ENCODE measurements at places on chromosomes 2 and 18.

- no peak for DNase-seq
Observed at GRCh38 chr2:188569431-188570165, 277.9 kb downstream of the GULP1 start.

GRCh38 chr2:173451941-173452340, 97.3 kb downstream of the CDCA7 start:
- no peak for DNase-seq

DNA sequence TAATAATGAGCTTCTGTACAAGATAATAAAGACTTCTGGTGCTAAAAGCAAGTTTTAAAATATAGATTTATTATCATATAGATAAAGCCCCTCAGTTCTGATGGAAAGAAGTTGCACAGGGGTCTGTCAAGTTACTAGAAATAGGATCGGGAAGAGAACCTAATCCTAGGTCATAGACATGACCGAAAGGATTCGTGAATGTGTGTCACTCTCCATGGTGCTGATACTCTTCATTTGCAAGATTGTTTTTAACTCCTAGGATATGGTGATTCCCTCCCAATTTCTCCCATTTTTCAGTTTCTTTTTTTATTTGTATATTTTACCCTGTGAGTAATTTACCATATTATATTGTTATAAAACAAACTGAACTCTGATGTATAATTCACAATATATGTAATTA, 58.9 kb upstream of the CTNNA2 start:
- DNase-seq: no peak

GRCh38 chr2:49569176-49569575, 414.9 kb upstream of the FSHR start:
- no peak for DNase-seq

- no peak for DNase-seq
Observed at GRCh38 chr2:47218066-47218581, 63.0 kb upstream of the STPG4 start.

- no peak for DNase-seq
Observed at GRCh38 chr2:32591669-32592463, 36.0 kb upstream of the TTC27 start.

DNA sequence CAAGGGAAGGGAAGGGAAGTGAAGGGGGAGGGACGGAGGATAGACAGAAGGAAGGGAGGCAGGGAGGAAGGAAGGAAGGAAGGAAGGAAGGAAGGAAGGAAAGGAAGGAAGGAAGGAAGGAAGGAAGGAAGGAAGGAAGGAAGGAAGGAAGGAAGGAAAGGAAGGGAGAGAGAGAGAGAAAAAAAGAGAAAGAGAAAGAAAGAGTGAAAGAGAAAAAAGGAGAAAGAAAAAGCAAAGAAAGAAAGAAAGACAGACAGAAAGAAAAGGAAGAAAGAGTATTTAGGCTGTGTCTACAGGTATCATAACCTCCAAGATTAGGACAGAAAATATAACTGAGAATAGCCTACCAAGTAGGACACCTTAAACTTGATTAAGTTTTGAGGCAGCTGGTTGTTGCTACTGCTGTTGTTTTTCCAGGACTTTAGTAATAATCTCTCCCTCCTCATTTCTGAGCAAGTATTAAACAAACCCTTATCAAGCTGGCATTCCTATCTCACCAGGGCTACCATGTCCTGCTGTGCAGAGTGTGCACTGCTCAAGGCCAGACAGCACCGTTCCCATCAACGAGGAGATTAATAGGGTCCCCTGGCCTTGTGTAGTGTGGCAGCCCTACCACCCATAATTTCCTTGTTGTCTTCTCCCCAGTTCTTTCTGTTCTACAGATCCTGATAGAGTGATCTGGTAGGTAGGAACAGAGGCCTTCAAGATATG, 90.5 kb upstream of the FHL2 start:
- no peak for DNase-seq

DNA sequence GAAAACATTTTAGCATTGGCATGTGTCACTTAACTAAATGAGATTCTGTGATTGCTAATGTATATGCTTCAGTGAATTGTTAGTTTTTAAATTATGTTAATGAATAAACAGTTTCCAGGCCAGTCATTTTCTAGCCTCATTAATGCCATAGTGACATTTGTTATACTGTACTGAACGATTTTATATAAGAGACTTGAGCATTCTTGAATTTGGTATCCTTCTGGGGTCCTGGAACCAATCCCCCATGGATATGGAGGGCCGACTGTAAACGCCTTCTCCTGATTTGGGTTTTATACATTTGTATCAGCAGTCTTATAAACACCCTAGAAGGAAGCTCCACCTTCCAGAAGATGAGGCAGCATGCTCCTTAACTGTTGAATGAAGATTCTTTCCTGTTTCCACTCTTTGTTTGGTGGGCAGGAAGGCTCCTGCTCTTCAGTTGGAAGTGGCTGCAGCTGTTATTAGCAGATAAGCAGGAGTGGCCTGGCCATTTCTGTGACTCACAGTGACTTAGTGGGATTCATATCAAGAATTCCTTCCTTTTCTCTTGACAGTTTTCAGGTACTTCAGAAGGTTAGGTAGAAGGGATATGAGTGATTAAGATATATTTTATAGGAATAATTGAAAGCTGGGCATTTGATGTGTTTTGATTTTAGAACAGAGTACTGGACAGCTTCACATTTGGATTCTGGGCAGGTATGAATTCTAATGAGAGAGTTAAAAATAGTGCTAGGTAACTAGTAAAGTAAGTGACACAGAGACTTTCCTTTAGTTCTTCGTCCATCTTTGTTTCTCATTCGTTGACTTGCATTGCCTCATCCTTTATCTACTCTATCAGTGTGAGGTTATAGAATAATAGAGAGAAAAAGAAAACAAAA, 124.9 kb downstream of the PLCL1 start:
- DNase-seq: no peak

GRCh38 chr2:172996387-172996961, 79.2 kb upstream of the MAP3K20 start:
- no peak for DNase-seq

GRCh38 chr2:132923787-132924186, 253.8 kb upstream of the LYPD1 start:
- DNase-seq: no peak

DNA sequence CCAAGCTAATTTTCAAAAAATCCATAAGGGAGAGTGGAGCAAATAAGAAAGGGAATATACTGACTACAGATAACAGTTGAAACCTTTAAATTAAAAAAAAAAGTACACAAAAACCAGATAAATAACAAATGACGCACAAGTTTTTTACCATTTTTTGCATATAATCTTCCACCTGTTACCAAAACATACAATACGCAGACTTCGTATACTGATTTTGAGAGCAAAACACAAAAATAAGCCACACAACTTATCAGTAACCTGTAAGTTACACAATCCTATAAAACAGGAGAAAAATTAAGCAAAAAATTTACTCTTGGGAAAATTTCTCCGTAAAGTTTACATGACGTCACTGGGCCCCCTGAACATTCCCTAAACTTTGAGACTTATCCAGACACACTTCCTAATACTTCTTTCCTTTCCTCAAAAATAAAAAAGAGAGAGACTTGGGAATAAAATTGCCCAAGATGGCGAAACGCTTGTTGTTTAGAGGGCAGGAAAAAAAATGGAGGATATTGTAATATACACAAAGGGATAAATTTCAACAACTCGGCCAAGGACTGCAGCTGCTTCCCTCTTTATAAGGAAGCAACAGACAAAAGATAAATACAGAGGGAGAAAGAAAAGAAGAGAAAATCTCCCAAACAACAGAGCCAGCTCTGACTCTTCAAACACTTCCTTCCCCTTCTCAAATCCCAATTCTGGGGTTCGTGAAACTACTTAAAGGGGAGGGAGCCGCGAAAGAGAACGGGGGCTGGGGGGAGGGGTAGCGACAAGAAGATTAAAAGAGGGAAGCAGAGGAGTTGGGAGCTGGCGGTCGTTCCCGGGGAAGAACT, 1.6 kb downstream of the BAZ2B start:
- no peak for DNase-seq

DNA sequence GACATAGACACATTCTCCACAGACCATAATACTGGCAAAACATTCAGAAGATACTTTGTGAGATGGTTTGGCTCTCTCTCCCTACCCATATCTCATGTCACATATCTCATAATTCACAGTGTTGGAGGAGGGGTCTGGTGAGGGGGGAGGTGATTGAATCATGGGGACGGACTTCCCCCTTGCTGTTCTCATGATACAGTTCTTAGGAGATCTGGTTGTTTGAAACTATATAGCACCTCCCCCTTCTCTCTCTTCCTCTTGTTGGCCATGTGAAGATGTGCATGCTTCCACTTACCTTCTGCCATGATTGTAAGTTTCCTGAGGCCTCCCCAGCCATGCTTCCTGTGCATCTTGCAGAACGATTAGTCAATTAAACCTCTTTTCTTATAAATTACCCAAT, 61.1 kb downstream of the HK2 start:
- DNase-seq: no peak

- DNase-seq: no peak
Observed at GRCh38 chr18:25516121-25516520, 164.2 kb upstream of the ZNF521 start.

GRCh38 chr18:3993941-3994687, 461.0 kb downstream of the DLGAP1 start:
- no peak for DNase-seq

DNA sequence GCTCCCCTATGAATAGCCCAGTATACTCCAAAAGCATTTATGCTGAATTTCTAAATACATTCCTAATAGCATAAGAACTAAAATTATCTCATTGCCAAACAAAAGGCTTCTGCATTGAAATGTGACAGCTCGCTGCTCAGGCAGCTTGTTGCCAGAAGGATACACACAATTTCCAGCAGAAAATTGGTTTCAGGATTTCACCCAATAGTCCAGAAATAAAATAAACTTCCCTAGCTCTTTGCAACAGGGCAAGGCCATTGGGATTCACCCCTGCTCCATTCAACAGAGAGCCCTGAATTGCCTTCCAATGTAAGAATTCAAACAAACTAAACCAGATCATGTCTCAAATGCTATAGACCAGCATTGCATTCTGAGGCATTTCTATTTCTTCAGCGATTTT, 70.7 kb downstream of the RBM43 start:
- no peak for DNase-seq

- DNase-seq: no peak
Observed at GRCh38 chr2:134985061-134985460, 62.2 kb downstream of the MAP3K19 start.

- DNase-seq: no peak
Observed at GRCh38 chr2:171625006-171625405, 62.3 kb upstream of the DYNC1I2 start.

DNA sequence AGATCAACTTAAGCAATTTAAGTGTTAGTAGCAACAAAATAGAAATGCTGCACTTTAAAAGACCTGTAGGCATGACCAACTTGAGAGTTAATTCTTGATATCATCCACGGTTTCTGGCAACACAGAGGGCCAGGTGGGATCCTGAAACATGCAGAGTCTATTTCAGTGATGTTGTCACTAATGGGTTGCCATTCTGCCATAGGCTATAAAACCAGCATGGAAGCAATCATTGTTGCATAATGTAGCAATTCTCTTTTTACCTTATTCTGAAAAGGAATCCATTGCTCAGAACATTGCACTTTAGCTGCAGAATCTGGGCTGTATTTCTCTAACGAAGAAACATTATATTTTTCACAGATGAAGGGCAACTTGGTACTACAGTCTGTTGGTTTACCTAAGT, 53.9 kb upstream of the CD302 start:
- DNase-seq: no peak

GRCh38 chr2:6724605-6725140, 141.0 kb downstream of the CMPK2 start:
- DNase-seq: no peak

- DNase-seq: no peak
Observed at GRCh38 chr18:48263914-48264902, 145.0 kb downstream of the ZBTB7C start.

- no peak for DNase-seq
Observed at GRCh38 chr2:158011055-158011771, 90.5 kb upstream of the UPP2 start.

- DNase-seq: no peak
Observed at GRCh38 chr18:46291149-46291548, 187.0 kb downstream of the HAUS1 start.

- DNase-seq: no peak
Observed at GRCh38 chr2:241180495-241180894, 8.0 kb upstream of the ANO7 start.

GRCh38 chr18:65464361-65464760, 286.5 kb upstream of the CDH7 start:
- DNase-seq: no peak

- no peak for DNase-seq
Observed at GRCh38 chr18:25819746-25820363, 270.6 kb downstream of the SS18 start.

GRCh38 chr18:60259052-60259681, 113.4 kb downstream of the MC4R start:
- no peak for DNase-seq

DNA sequence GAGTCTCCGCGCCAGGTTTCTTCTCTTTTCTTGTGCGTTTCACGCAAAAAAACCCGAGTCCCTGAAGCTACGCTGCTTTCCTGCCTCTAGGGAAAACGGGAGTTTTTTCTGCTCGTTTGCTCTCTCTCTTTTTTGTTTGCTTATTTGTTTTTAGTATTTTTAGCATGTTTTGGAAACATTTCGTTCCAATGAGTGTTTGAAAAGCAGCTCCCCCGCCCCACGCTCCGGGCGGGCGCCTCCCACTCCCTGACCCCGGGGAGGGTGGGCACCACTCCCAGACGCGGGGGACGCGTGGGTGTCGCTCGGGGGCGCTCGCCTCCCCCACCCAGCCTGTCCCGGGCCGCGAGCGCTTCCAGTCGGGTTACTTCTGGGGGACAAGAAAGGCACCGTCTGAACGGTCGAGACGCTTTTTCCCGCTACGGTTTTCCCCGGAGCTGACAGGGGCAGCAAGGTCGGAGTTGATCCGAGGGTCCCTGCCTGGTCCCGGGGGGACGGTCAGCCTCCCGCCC, 446 bp upstream of the EFHD1 start:
- no peak for DNase-seq

DNA sequence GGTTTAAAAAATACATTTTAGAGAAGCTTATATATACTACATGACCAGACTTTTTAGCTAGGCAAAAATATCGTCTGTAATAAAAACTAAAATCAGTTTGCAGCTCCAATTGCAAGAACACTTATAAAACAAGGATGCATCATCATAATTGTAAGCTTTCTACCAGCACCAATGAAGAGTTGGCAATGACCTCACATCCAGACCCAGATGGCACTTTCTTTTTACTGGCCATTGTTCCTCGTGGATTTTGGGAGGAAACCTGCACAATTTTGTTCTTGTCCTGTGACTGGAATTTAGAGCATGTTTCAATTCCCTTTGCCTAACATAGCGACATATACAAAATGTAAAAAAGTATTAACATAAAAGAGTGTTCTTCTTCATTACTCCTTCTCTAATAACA, 174.3 kb downstream of the ZNF521 start:
- DNase-seq: no peak
